Fibroblast of pulmonary artery (primary cell): ENCODE measurements at places on chromosomes 1 and 21.
A peak's percentile ranks its signal among the peaks of the same experiment; 100 is the strongest.

DNA sequence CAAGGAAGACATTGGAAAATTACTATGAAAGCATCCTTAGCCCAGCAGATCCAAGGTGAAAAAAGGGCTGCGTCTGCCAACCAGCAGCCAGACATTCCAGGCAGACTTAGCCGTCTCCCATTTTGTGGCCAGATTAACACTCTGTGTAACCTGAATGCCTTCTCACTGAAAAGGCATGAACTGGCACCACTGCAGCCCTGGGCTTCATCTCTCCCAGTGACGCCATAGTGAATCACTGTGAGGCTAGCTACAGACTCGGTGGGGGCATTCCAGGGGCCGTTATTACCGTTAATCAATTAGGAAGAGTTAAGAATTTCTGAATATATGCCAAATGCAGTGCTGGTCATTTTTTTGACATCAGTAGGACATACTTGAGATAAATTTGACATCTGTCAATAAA is 627.4 kb downstream of the LMO4 start:
- DNase-seq = peak; percentile 88

GRCh38 chr1:210230149-210230695 is 2.4 kb upstream of the SERTAD4 start:
- DNase-seq = no peak

DNA sequence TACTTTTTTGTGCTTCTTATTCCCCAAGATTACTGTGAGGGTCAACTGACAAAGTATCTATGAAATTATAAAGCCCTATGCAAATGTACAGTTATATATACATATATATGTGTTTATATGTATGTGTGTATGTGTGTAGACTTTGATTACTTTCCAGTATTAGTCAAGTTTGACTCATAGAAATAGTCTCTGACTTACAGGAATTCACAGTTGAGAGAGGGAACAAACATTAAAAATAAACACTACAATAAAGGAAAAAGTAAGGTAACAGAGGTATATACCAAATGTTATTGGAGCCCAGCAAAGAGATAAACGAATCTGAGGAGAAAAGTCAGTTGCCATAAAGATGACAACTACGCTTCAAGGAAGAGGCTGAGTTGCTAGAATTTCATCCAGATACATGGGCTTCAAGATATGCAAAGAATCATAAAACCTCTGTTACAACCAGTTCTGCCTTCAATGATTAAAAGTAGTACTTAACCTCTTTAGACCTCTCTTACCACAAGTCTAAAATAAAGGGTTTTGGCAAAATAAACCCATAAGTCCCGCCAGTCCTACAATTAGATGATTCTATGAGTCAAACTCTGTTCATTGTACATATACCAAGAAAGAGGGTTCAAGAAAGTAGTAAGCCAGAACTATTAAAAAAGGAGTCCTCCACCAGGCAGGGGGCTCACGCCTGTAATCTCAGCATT is 7.2 kb downstream of the IFT25 start:
- DNase-seq = no peak

GRCh38 chr1:27555700-27556424 is 48.1 kb downstream of the AHDC1 start:
- DNase-seq = peak; percentile 71

DNA sequence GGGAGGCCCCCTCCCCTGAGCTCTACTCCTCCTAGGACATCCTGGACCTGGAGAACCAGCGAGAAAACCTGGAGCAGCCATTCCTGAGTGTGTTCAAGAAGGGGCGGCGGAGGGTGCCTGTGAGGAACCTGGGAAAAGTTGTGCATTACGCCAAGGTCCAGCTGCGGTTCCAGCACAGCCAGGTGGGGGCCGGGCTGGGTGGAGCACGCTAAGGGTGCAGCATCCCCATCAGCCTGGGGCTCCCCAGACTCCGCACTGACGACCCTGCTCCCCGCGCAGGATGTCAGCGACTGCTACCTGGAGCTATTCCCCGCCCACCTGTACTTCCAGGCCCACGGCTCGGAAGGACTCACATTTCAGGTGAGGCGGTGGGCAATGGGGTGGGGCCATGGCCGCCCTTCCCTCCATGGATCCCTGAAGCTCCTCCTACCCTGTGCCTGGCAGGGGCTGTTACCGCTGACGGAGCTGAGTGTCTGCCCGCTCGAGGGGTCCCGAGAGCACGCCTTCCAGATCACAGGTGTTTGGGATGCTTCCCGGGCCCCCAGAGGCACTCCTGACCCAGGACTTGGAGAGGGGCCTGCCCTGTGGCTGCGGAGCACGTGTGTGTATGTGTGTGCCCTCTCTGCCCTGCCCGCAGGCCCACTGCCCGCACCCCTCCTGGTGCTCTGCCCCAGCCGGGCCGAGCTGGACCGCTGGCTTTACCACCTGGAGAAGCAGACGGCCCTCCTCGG is 4.1 kb downstream of the PLEKHN1 start:
- no peak for DNase-seq

DNA sequence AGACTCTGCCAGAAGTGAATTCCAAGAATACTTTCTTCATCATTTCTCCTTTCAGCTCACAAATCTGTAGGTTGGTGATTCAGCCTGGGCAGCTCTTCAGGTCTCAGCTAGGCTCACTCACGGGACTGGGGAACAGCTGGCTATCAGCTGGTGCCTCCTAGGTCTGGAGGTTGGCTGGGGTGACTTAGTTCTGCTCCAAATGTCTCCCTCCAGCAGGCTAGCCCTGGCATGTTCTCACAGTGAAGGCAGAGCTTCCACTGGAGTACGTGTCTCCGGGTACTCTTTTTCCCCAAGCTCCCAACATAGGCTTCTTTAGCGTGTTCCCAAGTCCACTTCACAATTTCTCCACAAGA is 12.5 kb upstream of the VAMP4 start:
- peak; percentile 43 for DNase-seq

GRCh38 chr21:19123053-19123452 is 719.5 kb upstream of the TMPRSS15 start:
- no peak for DNase-seq

DNA sequence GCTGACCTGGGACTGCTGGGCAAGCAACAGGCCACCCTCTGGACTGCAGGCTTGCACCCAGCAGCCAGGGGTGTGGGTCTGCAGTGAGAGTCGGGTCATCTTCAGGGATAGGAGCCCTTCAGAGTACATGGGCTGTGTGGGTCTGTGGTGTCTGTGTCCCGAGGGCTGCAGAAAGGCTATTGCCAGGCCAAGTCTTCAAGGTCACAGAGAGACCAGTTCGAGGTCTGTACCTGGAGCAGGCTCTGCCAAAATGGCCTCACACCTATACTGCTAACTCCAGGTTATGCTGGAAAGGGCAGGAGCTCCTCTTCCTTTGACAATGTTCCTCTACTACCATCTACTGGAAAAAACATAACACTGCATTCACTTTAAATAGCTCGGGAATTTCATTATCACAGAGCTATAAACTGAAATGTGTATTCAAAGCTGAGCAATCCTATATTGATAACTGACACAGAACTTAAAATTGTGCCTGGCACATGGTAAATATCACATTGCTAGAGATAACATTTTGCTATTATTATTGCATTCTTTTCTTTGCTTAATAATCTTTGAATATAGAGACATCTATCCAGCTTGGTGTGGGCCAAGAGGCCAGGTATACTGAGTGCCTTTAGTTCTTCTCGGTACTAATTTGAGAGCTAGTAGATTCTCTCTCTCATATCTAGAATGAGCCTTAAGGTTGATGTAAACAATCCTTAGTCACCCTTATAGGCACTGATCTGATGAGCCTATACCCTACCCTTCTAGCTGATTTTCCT is 6.9 kb upstream of the DNAH14 start:
- DNase-seq = peak; percentile 58

DNA sequence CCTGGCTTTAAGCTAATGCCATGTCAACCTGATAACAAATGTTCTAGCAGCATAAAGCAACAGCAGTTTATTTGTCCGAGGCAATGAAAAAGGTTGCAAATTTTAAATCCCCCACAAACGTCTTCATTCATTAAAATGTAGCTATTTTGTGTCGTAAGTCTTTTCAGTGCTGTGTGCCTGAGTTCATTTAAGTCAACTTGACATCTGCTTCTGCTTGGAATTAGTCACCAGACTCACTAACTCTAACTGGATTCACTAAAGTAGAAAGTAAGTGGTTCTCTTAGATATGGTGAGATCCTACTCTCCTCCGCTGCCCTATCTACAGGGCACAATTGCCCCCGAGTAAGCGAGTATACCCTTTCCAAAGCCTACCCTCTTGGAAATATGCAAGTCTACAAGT is 118.4 kb upstream of the CHRM3 start:
- no peak for DNase-seq

GRCh38 chr1:234244482-234244881 is 128.8 kb upstream of the COA6 start:
- DNase-seq = no peak

DNA sequence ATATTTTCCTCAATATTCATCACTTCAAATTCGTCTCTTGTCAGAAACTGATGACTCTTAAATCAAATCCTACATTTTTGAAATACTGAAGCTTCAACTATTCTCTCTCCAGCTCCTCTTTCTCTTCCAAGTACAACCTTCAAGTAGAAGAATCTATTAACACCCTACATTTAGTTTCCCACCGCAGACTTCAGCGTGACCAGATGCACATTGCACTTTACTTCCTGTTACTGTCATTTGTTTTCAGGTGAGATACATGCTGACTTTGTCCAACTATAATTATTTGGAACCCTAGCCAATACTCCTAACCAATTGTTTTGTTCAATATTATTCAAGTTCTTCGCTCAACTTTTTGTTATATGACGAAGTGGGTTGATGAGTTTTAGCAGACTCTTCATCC is 116.0 kb downstream of the MRPL39 start:
- no peak for DNase-seq

- DNase-seq = peak; percentile 91
Observed at GRCh38 chr21:32257962-32258785, 20.7 kb downstream of the MIS18A start.

- no peak for DNase-seq
Observed at GRCh38 chr1:101108111-101108500, 82.5 kb upstream of the DPH5 start.

- no peak for DNase-seq
Observed at GRCh38 chr1:5810553-5811270, 181.5 kb downstream of the NPHP4 start.

- peak; percentile 1 for DNase-seq
Observed at GRCh38 chr1:75430526-75430925, 180.4 kb downstream of the SLC44A5 start.

GRCh38 chr1:211332830-211333229 is 6.2 kb downstream of the TRAF5 start:
- DNase-seq = no peak

- no peak for DNase-seq
Observed at GRCh38 chr1:43441166-43441893, 12.4 kb downstream of the HYI start.

DNA sequence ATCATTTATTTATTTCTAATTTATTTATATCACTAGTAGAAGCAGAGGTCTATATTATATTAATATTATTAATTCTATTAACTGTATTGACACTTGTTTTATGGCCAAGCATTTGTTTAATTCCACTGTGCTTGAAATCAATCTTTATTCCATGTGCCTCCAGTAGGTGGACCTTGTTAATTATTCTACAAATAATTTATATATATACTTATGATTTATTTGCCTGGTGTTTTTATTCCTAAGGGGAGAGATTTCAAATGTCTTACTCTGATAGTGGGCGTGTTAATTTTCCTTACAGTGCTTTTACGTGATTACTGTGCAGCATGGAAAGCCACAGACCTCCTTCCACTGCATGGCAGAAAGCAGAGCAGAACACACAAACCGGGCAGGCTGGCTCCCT is 17.5 kb upstream of the OR6N2 start:
- DNase-seq = no peak

DNA sequence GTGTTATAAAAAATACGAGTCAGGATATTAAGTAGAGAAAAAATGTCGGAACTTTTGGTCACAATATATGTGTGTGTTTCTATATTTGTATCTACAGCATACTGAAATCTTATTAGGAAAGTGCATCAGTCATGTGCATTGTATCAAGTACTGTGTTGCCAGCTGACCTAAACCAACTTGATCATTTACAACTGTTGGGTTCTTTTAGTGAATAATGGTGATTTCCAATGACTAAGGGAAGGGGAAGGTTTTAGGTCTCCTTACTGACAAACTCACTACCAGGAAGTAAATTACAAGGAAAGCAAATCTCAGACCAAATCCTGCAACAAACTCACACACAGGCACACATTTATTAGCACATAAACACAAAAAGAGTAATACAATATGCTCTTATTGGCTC is 142.7 kb downstream of the TSEN15 start:
- DNase-seq = no peak

DNA sequence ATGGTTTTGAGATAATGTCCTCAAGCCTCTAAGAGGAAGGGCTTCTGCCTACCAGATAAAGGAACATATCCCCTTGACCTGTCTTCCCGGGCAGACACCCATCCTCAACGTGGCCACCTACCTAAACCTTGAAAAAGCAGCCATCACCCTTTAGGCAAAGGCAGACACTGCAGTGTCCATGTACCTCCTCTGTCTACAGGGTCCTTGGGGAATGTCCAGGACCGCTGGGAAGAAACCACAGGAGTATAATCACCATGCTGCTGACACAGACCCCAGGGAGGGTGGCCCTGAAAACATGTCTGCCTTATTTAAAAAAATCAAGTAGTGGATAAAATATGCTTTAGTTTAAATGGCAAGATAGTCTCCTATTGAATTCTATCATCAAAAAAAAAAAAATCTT is 16.6 kb downstream of the BCAR3 start:
- DNase-seq = no peak

- peak; percentile 49 for DNase-seq
Observed at GRCh38 chr21:29335720-29336119, 37.0 kb downstream of the BACH1 start.

- peak; percentile 93 for DNase-seq
Observed at GRCh38 chr1:40449684-40450494, at the start of gene ZFP69B. Gene ZFP69B, plus strand, starts transcription at chr1:40450476. Its CDS starts 486 bp downstream, at chr1:40450962.

DNA sequence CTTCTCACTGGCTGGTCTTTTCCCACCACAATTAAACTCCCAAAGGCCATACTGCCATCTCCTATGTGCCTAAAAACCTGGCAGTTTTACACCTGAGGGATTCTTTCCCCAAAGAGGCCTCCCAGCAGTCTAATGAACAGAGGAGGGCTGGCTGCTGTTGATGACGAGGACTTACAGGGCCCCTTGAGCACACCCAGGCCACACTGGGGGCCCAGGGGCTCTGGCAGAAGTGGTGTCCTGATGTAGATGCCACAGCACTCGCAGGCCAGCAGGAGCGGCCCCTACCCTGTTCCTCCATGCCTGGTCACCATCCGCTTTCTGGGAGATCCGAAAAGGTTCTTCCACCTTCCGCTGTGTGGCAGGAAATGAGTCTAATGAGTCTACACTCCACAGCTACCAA is 24.2 kb downstream of the POFUT2 start:
- DNase-seq = no peak

- DNase-seq = no peak
Observed at GRCh38 chr1:51305371-51305823, 25.0 kb downstream of the TTC39A start.

DNA sequence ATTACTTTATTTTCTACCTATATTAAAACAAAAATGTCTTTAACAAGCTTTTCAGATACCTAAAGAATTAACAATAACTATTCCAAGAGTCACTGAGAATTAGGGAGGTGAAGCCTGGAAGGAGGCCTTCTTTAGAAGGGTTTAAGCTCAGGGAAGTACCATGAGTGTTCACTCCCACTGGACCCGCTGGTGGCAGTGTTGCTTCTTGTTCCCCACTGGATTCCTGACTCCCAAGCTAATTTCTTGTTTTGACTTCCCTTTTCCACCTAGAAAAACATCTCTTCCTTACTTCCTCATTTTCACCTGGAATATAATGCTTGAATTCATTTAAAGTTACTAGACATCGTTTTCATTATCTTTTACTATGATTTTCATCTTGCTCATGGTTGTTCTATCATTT is 264.2 kb downstream of the HMCN1 start:
- no peak for DNase-seq
